ENCODE measurements at places on chromosomes 16 and 17.

GRCh38 chr16:89973235-89973634 is 24.7 kb downstream of the DEF8 start:
- DNase-seq, result no peak
- H3K36me3 ChIP-seq, result peaks cover 2% of the 10 kb centered on the region
- no peaks in the 10 kb centered on the region for H3K27me3 ChIP-seq

DNA sequence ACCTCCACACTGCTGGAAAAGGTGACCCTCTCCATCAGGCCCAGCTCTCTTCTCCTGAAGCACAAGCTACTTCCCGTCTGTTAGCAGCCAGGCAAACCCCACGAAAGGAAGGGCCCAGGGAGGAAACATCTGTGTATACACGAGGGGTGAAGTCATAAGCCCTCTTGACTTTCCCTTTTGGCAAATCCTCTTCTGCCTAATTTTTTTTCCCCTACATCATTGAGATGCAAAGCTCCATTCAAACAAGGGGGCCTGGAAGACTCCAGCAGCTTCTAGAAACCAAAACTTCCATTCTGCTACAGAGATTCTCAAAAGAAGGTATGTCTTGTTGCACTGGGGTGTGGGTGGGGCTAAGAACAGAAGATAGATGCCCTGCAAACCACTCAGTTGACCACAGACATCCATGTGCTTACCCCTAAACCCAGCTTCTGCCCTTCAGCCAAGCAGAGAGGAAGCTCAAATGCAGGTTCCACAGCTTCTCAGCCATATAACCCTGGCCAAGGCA is 145.6 kb upstream of the RCVRN start:
- peaks cover 37% of the 10 kb centered on the region for H3K4me1 ChIP-seq
- peak overlapping the region; percentile 62 for H3K27ac ChIP-seq
- peak overlapping the region; percentile 54 for H3K4me3 ChIP-seq
- no peaks in the 10 kb centered on the region for H3K27me3 ChIP-seq
- peak; percentile 68 for DNase-seq
- no peaks in the 10 kb centered on the region for H3K36me3 ChIP-seq

DNA sequence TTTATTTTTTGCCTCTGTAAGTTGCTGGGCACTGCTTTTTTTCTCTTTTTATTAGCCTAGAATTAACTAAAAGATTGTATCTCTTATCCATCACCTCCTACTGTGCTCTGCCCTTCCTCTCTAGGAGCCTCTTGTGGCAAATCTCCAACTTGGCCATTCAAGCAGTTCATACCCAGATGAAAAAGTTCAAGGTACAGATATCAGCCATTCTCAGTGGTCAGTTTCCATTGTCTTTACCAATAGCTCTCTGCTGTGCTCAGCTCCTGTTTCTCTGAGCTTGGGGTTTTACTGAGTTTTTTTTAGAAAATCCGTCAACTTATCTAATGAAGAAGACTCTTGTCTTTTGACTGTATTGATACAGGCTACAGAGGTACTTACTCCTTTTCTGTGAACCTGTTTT is 15.6 kb downstream of the MOSMO start:
- peaks cover 23% of the 10 kb centered on the region for H3K4me1 ChIP-seq
- H3K36me3 ChIP-seq, result no peaks in the 10 kb centered on the region
- peak; percentile 44 for DNase-seq
- no peak overlapping the region for H3K4me3 ChIP-seq
- no peaks in the 10 kb centered on the region for H3K27me3 ChIP-seq

DNA sequence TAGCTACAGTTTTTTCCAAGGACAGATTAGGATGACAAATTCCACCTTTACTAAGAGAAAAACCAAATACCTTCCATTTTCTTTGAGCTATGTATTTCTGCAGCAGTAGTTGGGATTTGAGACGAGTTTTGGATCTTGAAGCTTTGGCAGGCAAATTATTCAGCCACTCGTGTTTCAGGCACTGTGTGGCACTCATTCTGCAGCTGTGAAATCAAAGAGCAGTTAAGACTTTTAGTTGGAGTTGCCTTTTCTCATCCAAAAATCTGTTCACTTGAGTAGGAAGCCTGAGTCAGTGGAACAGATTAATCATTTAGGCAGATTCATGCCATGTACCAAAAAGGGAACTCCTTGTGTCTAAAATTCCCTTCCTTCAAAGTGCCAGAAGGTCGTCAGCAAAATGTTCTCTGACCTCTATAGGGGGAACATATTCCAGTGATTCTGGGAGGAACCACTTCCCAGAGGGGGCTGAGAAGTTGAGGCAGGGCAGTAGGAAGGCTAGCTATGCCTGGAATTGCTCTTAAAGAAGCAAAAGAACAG is 20.1 kb downstream of the ORC6 start:
- no peak overlapping the region for H3K27ac ChIP-seq
- peaks cover 10% of the 10 kb centered on the region for H3K4me1 ChIP-seq
- DNase-seq, result no peak

GRCh38 chr17:81228420-81228819 is 5.7 kb upstream of the CEP131 start:
- no peak overlapping the region for H3K4me3 ChIP-seq
- H3K27ac ChIP-seq, result peak overlapping the region; percentile 55
- peaks cover 12% of the 10 kb centered on the region for H3K36me3 ChIP-seq
- peaks cover 17% of the 10 kb centered on the region for H3K4me1 ChIP-seq
- no peak for DNase-seq

All from GM12878 (cell line).